ENCODE measurements at places on chromosomes 1 and 21. TPM values are rescaled to one million over a fixed set of nuclear protein-coding genes. Genes with fewer than 3 reads are reported as not detected.

DNA sequence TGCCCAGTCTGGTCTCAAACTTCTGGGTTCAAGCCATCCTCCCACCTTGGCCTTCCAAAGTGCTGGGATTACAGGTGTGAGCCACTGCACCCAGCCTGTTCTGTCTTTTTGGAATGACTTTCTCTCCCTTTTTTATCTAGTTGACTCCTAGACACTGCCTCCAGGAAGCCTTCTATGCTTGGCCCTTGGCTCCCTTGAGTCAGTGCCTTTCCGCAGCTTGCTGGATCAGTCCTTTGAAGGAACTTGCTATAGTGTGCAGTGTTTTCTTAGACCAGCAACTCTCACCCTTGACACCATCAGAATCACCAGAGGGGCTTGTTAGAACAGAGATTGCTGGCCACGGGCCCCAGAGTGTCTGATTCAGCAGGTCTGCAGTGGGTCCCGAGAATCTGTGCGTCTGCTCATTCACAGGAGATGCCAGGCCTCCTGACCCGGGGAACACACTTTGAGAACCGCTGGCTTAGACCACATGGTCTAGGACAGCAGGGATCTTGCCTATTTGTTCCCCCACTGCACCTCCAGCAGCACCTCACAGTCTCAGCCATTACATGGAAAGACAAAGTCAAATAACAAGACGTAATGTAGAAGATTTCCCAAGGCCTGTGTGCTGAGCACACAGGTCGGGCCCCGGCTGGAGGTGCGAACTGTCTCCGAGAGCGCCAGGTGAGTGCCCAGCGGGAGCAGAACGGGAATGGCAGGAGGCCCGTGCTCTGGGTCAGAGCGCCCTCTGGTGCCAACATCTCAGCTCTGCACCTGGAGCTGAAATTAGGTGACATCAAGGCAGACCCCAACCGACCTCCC is 27.4 kb upstream of the CTPS1 start:
- DNase-seq, result peak; percentile 59

DNA sequence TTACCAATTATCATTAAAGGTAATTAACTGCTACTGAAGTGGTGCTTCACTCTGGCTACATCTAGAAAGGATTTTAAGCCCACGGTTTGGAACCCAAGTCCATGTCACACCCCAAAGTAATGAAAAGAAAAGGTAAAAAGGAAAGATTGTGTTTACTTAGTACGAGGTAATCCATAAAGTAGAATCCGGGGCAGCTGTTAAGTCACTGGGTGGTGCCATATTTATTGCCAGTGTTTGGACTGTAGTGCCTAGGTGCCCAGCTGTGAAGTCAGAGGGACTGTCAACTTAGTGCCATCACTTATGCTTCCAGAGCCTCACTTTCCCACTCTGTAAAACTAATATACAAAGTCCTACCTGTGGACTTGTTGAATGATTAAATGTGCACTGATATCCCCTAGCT is 52.2 kb upstream of the GRHL3 start:
- DNase-seq, result no peak

DNA sequence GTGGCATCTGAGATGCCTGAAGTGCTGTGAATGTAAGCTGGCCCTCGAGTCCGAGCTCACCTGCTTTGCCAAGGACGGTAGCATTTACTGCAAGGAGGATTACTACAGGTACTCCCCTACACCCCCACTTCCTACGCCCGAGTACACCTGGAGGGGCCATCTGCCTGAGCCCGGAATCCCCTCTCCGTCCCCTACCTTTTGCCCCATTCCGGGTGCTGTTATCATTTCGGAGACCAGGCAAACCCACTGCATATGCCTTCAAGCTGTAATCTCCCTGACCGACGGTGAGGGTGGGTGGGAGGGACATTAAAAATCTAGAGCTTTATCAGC is 2.9 kb downstream of the LHX9 start:
- DNase-seq, result no peak

CDK18 gene
- total RNA-seq, result 1.2 TPM

COPA gene
- total RNA-seq, result 144 TPM
